ENCODE measurements at places on chromosomes 11 and 22.

DNA sequence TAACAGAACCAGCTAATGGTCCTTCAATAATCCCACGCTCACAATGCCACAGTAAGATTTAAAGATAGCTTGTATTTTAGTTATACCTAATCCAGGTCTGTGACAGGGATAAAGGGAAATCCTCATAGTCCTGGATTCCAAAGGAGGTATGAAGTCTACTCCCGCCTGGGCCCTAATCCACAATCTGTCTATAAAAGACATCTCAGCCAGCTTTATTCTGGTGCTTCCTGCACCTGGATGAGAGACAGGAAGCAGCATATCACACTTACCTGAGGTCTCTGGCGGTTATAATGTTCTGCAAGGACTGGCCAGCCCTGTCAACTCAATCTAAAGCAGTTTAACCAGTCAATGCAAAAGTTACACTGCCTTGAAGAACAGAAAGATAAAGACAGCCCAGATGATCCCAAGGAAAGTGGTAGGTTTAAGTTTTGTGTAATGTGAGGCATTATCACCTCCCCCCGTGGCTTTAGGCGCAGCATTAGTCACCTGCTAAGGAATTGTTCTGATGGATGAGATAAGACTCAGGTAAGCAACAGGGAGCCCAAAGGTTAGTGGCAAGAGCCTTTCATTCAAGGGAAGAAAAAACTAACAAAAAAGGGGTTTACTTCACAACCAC lies 57.6 kb downstream of the PLEKHA7 start:
- DNase-seq, result no peak

- DNase-seq, result no peak
These were observed 1.2 kb downstream of the SCN4B start for GRCh38 chr11:118151431-118151830.

- no peak for DNase-seq
These were observed 300.3 kb downstream of the ST3GAL4 start for GRCh38 chr11:126655807-126656128.

DNA sequence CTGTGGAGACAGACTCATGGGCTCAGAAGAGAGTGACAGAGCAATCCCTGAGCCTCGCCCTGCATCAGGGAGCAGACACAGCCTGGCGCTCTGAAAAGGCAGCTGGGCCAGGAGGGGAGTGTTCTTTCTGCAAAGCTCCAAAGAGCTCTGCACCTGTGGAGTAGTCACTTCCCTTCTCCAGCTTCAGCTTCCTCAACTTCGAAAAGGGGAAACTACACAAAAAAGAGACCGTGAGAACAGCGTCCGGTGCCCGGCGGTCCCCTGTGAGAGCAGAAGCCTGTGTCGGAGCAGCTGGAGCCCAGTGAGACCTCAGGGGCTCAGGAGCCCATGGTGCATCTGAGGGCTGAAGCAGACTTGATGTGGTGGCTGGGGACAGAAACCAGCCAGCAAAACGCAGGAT lies 35.1 kb downstream of the TP53I11 start:
- no peak for DNase-seq

- no peak for DNase-seq
These were observed 3.4 kb upstream of the NR1H3 start for GRCh38 chr11:47254386-47254785.

DNA sequence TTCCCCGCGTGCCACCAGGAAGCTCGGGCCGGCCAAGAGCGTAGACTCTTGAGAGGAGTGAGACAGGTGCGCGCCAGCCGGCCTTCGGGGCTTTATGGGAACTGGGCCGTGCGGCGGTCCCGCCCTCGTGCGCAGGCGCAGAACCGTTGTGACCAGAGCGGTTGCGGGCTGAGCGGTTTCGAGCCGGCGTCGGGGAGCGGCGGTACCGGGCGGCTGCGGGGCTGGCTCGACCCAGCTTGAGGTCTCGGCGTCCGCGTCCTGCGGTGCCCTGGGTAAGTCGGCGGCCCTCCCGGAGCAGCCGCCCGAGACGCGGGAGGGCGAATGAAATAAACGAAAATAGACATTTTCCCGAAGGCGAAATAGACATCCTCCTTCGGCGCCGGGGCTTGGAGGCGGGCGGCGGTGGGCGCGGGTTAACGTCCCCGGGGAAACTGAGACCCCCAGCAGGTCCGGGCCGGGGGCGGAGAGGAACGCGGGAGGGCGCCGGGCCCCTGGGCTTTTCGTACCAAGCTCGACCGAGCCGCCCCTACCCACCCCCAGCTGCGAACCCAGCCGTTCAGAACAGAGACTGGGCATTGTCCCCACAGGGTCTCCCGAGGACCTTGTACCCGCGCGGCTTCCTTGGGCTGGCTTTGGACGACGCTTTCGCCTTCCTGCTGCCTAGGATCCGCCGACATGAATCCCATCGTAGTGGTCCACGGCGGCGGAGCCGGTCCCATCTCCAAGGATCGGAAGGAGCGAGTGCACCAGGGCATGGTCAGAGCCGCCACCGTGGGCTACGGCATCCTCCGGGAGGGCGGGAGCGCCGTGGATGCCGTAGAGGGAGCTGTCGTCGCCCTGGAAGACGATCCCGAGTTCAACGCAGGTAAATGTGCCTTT lies at the start of gene ASRGL1:
ASRGL1 (plus strand) TSS at position 146 of the 879 bp plus-strand sequence; CDS start at position 676, 530 bp downstream.
- DNase-seq, result peak; percentile 81

DNA sequence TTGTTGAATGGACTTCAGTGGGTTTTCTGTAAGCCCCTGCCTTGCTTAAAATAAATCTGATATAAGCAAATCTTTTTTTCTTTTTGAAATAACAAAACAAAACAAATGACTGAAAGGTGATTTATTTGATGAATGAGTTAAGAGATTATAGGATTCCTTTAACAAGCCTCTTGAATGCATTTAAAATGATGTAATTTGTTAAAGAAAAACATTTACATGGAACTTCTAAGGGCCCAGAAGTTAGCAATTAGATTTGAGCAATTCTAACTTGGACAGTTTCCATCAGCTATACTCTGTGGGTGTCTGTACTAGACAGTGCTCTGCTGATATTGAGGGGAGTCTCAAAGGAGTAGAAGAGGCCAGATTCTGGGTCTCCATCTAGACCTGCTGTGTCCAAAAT lies 143.5 kb upstream of the RAG2 start:
- no peak for DNase-seq

- DNase-seq, result no peak
These were observed 304.5 kb upstream of the SYN3 start for GRCh38 chr22:33362702-33363101.

DNA sequence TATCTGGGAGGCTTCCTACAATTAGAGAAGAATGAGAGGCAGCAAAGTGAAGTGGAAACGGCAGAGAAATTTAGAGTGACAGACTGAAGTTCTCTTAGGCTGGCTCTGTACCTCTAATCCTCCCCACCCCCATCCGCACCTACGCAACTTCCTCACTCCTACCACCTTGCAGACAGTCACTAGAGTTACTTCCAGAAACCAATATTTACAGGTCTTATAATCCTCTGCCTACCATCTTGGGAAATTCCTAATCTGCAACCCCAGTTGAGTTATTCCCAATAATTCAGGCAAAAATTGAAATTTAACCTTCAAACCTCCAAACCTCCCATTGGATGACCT lies 71.7 kb downstream of the PAK1 start:
- DNase-seq, result no peak

DNA sequence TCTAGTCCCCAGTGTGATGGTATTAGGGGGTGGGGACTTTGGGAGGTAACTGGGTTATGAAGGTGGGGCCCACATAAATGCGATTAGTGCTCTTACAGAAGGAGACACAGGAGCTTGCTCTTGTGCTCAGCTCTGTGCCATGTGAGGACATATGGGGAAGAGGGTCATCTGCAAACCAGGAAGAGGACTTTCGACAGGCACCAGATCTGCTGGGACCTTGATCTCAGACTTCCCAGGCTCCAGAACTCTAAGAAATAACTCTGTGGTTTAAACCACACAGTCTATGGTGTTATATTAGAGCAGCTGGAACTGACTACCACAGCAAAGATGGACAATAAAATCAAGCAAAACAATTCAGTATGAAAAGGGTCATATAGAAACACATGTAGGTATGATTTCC lies 26.7 kb downstream of the NNMT start:
- no peak for DNase-seq

GRCh38 chr11:75142714-75143419 lies 8.0 kb upstream of the SLCO2B1 start:
- DNase-seq, result peak; percentile 76

DNA sequence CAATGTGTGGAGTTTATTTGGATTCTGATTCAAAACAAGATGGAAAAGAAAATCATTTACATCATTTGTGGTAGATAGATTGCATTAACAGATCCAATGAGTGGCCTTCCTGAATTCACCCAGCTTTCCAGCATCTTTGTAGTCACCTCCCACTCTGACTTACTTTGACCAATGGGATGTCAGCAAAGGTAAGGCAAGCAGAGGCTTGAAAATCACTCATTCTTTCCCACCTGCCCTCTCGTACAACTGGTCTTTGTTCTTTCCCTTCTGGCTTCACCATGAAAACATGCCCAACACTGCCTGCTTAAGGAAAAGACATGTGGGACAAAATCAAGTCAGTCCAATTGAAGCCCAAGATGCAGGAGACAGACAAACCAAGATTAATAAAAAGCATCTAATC lies 202.1 kb downstream of the TTC28 start:
- no peak for DNase-seq

DNA sequence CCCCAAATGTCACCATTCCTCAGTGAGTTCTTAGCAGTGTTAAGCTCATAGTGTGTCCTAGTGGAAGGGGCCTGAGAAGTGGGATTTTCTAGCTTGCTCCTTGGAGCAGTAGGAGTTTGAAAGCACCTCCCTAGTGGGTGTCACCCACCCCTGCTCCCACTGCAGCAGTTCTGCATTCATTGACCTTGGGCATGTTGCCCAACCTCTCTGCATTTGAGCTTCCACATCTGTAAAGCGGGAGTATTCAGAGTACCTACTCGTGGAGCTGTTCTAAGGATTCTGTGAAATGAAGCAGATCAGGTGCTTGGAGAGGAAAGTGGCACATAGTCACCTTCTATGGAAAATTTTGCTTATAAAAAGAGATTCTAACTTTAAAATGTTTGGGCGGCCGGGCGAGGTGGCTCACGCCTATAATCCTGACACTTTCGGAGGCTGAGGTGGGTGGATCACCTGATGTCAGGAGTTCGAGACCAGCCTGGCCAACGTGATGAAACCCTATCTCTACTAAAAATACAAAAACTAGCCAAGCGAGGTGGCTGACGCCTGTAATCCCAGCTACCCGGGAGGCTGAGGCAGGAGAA lies 16.9 kb downstream of the LMO2 start:
- no peak for DNase-seq

- DNase-seq, result no peak
These were observed 52.2 kb upstream of the PAX6 start for GRCh38 chr11:31863170-31863832.

DNA sequence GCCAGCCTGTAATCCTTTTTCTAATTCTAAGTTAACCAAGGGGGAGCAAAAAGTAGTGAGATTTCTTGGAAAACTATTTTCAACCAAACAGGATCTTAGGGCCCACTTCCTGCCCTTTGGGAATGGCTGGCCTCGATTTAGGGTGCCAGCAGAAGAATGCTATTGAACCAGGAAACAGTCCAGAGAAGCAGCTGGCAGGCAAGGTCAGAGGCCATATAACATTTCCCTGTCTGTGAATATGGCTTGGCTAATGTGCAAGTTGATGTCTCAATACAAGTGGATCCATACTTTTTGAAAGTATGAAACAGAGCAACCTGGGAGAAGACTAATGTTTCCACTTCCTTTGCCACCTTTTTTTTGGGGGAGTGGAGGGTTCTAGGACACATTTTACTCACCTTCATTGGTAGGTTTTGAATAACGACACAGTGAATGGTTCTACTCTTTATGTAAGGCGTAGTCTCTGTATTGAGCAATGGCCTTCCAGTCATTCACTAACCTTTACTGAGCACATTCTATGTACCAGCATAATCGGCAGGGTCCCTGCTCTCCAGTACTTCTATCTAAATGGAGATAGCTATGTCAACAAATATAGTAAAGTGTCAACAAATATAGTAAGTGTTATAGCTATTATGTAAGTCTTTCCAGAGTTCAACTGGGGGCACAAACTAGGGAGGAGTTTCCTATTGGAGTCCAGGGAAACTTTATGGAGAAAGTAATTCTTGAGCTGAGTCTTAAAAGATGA lies 34.2 kb upstream of the RRM1 start:
- no peak for DNase-seq

DNA sequence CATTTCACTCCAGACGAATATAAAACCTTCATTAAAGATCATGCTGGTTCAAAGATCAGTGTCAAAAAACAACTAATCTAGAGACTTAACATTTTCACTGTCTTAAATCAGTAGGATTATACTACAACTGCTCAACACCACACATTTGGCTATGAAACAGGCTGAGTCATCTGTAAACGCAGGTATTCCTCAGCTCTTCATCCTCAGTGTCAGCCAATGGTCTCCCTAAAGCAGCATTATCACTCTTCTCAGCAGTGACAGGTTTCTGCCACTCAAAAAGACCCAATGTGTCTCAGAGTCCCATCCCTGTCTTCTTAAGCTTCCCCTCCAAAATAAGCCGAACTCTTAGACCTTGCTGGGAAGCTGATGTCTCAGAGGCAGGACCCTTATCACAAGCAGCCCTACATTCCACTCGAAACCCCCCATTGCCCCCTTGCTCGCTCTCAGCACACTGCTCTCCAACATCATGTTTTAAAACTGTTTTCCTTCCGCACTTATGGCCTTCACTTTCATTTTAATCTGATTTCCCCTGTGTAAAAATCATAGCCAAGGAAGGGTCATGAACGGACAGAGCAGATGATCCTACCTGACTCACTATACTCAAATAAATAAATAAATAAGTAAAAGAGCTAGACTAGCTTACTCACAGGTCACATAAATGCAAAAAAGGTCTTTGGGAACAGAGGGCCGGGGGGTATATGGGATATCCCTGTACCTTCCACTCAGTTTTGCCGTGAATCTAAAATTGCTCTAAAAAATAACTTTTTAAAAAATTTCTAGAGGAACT lies 23.0 kb downstream of the CDON start:
- DNase-seq, result no peak

DNA sequence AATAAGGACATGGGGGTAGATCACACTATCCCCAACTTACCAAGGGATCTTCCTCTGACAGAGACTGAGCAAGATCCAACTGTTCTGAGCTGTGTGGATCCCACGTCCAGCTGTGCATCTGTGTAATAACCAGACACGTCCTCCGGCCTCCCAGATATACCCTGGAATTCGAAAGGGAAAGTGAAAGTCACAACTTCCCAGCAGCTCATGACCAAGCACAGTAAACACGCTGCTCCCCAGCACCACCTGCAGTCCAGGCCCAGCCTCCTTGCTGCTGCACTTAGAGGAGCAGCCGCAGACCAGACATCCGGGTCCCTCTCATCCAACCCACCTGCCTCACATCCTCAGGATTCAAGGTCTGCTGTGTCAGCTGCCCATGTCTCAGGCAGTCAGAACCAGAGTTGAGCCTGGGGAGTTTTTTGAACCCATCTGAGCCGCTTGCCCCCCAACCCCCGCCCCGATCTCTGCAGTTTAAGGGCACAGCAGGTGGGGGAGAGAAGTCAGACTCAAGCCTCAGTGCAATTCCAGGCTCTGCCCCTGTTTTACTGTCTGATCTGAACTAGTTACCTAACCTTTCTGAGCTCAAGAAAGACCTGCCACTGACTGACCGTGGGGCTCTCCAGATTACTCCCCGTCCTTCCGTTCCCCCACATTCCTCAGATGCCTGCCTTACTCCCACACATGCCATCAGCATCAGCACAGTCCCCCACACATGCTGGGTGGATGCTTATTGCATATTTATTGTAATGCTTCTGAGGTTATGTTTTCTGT lies at the start of gene APOL2:
APOL2 (minus strand) TSS at position 127 of the 771 bp plus-strand sequence. CDS start 6,365 bp downstream, outside the sequence.
- peak; percentile 89 for DNase-seq
